ENCODE measurements at places on chromosomes 12 and 14.
A peak's percentile ranks its signal among the peaks of the same experiment; 100 is the strongest.

DNA sequence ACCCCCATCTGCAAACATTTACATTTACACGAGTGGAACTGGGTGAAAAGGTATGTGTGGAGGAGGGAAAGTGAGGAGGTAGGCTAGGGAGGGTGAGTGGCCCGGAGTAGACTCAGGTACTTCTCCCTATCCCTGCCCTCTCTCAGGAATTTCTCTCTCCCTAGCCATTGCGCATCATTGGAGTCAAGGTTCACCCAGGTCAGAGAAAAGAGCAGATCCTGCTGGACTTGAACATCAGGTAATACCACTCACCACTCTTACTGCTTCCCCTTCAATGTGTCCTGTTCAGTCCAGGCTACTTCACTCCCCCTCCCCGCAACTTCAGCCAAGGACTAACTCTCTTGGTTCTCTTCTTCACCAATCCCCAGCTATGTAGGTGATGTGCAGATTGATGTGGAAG is 2.8 kb downstream of the ESYT1 start:
- DNase-seq = no peak

DNA sequence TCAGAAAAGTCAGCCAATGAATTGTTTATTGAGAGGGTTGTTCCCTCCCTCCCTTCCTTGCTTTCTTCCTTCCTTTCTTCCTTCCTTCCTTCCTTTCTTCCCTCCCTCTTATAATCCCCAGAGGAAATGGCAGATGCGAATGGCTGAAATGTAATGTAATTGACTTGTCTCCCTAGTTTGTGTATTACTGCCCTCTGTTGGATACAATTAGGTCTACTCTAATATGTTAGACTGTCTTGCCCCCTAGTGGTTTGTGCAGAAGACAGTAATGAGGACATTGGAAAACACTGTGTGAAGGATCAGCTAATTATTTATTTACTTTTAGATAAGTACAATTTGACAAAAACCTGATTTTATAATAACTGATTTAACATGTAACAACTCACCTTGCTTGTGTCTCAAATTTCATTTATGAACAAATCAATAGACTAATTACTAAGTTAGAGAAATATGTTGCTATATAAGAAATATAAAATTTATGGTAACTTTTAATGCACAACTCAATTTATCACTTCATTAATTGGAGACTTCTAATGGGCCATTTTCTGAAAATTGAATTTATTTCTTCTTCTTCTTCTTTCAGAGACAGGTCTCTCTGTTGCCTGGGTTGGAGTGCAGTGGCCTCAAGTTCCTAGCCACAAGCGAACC is 229.8 kb upstream of the LRIG3 start:
- peak; percentile 49 for DNase-seq

DNA sequence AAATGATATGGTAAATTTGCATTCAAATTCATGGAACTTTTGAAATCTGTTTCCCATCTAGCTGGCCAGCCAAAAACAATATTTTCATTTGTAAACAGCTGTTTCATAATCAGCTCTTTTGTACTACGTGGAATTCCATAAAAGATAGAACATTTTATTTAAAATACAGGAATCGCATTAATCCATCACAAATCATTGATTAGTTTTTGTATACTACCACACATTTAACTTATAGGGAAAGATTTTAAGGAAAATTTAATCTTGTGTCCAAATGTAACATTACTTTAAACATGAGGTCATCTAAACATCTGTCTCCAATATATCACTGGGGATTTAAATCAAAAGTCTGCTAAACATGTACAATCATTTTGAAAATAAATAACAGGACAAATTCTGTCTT is 33.5 kb downstream of the SLC25A21 start:
- no peak for DNase-seq

GRCh38 chr12:74539765-74540526 is 2.3 kb downstream of the ATXN7L3B start:
- DNase-seq = no peak

DNA sequence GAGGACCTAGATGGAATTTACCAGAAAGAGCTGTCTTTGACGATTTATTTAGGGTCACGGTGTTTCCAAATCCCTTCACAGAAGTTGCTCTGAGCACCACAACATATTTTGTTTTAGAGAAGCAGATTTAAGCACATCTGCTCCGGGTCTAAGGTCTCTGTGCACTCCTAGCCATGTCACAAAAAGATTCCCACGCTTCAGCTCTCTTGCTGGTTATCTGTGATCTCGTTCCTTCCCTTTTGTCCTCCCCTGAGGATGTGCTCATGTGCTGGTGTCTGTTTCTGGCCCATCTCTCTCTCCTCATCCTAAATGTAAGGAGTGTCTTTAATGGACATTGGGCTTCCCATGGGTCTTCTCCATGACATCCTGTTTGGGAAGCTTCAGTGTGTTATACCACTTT is 53.7 kb upstream of the GNPNAT1 start:
- DNase-seq = no peak

DNA sequence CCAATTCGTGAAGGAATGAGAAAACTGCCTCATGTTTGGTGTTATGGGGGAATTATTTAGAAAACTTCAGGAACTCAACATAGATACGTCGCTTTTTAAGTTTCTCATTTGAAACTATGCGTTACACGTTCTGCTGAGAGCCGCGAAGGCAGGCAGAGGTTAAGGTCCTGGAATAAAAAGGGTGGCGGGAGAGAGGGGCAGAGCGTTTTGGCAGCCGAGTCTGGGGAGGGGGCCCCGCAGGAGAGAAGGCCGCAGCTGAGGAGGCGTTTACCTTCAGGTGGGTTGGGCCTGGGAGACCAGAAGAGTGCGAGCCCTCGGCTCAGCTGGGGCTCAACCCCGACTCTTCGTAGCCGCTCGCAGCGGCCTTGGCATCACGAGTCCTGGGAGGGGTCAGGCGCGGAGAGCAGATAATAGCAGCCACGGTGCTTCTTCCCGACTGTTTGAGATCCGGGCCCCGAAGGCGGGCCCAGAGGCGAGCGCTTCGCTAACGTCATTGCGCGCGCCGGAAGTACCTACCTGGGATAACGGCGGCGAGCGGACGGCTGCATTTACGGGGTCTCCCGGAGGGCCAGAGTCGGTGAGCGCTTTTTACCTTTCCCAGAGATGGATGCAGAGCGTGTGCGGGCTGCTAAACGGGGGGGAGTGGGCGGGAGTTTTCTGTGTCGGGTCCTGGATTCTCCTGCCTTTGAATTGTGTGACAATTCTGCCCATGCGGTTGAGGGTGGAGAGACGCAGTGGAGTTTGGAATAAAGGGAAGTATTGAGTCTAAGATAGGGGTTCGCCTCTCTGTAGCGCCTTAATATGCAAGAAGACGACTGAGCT is at the start of the genes PPHLN1 and ZCRB1:
PPHLN1 (plus strand) TSS at position 515 of the 822 bp plus-strand sequence. CDS start 9,736 bp downstream, outside the sequence.
ZCRB1 (minus strand) TSS at position 442 of the 822 bp plus-strand sequence. CDS start 1,992 bp downstream, outside the sequence.
- peak; percentile 80 for DNase-seq

DNA sequence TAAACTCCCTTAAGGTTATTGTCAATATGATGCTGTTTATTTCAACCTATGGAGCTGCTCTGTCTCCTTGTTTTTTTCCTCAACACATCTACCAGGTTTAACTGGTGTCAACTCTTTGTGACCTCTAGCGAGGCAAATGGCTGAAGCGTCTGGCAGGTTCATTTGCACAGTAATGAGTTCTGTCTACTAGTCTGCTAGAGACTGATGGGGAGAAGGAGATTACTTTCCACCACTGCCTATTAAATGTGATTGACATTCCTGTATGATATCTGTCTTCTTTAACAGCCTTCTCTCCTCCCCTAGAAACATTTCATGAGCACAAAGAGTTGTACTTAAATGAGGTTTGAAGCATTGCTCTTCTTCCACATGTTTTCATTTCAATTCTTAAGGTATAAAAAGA is 253.7 kb downstream of the SLC6A15 start:
- DNase-seq = no peak

GRCh38 chr12:54294152-54294952 is 6.5 kb downstream of the NFE2 start:
- peak; percentile 72 for DNase-seq

GRCh38 chr14:97878727-97879126 is 1081.5 kb downstream of the VRK1 start:
- DNase-seq = no peak

- DNase-seq = no peak
Observed at GRCh38 chr14:71588028-71588427, 344.2 kb upstream of the RGS6 start.

Measured in GM20000 (cell line).